Large intestine (tissue), 12 donors: ENCODE measurements at places on chromosomes 7 and 10. TPM values are rescaled to one million over a fixed set of nuclear protein-coding genes. Genes with fewer than 3 reads are reported as not detected.

- no peak for DNase-seq
- H3K4me3 ChIP-seq: no peak overlapping the region
- no peak overlapping the region for H3K27ac ChIP-seq
- peaks cover 3% of the 10 kb centered on the region for H3K36me3 ChIP-seq
Observed at GRCh38 chr7:107322015-107322414, 147.8 kb upstream of the GPR22 start.

DNA sequence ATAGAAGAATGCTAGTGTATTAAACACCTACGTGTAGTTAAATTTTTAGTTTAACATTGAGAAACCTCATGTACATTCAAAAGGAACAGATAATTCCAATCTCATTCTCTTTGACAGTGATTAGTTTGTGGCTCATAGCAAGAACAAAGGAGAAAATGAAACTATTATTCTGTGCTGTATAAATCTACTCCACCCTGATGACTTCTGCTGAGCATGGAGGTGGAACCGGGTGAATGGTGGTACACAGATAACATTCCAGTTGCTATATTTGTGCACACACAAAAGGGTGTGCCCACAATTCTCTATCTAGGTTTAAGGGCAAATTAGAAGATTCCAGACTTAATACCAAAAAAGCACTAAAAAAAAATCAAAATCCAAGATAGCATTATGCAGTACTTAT is 17.0 kb upstream of the RALA start:
- H3K27ac ChIP-seq: no peak overlapping the region
- H3K4me1 ChIP-seq: no peaks in the 10 kb centered on the region
- H3K27me3 ChIP-seq: peaks cover 5% of the 10 kb centered on the region
- no peak for DNase-seq

DNA sequence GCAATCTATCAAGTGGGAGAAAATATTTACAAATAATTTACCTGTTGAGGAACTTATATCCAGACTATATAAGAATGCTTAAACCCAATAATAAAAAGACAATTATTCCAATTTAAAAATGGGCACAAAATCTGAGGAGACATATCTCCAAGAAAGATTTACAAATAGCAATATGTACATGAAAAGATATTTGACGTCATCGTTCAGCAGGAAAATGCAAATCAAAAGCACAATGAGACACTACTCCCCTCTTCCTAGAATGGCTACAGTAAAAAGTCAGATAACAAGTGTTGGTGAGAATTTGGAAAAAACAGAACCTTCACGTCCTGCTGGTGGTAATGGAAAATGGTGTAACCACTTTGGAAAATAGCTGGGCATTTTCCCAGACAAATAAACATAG is 457.0 kb downstream of the DPP6 start:
- H3K27ac ChIP-seq: no peak overlapping the region
- DNase-seq: no peak
- no peaks in the 10 kb centered on the region for H3K36me3 ChIP-seq
- H3K4me3 ChIP-seq: no peak overlapping the region
- H3K4me1 ChIP-seq: no peaks in the 10 kb centered on the region

GRCh38 chr7:135236727-135237126 is 3.1 kb downstream of the STRA8 start:
- no peak for DNase-seq
- no peaks in the 10 kb centered on the region for H3K36me3 ChIP-seq
- no peaks in the 10 kb centered on the region for H3K4me1 ChIP-seq
- no peak overlapping the region for H3K27ac ChIP-seq

- no peak overlapping the region for H3K27ac ChIP-seq
- no peak for DNase-seq
- no peaks in the 10 kb centered on the region for H3K4me1 ChIP-seq
Observed at GRCh38 chr10:74067373-74068352, 69.7 kb downstream of the VCL start.

DNA sequence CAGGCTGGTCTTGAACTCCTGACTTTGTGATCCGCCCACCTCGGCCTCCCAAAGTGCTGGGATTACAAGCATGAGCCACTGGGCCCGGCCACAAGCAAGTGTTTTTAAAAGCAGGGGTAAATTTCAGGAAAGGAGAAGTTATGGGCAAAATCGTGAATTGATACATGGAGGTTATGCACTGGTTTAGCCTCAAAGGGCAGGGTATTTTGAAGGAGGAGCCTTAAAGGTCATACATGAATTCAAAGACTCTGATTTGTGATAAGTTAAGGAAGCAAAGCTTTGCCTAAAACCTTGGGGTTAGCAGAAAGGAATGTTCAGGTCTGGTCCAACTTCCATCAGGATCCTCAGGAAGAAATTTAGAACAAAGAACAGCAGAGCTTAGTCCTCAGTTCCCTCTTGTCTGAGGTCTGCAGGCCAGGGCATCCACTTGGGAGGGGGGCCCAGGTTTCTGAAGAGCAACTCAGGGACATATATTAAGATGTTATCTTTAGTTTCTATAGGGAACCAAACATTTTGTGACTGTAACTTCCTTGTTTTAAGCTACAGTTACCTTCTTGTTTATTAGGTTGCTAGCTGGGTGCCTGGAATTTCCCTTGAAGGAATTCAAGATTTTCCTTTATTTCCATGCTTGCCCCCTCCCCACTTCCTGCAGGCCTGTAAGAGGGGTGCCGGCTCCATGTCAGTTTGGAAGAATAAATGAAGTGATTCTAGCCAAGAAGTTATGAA is 2.8 kb upstream of the REPIN1 start:
- no peak overlapping the region for H3K27ac ChIP-seq
- peaks cover 27% of the 10 kb centered on the region for H3K4me1 ChIP-seq
- peaks cover 8% of the 10 kb centered on the region for H3K36me3 ChIP-seq
- H3K4me3 ChIP-seq: no peak overlapping the region
- no peak for DNase-seq

DNA sequence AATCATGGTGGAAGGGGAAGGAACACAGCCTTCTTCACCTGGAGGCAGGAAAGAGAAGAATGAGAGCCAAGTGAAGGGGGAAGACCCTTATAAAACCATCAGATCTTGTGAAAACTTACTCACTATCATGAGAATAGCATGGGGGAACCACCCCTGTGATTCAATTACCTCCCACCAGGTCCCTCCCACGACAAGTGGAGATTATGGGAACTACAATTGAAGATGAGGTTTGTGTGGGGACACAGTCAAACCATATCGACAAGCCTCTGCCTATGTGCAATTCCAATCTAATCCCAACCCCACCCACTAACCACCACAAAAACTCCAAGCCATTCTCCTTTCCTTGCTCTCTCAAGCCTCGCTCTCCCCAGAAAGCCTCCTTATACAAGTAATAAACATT is 69.2 kb downstream of the TAC1 start:
- H3K36me3 ChIP-seq: no peaks in the 10 kb centered on the region
- H3K4me1 ChIP-seq: peaks cover 9% of the 10 kb centered on the region
- no peak overlapping the region for H3K27ac ChIP-seq
- no peaks in the 10 kb centered on the region for H3K27me3 ChIP-seq
- DNase-seq: no peak
- no peak overlapping the region for H3K4me3 ChIP-seq

DNA sequence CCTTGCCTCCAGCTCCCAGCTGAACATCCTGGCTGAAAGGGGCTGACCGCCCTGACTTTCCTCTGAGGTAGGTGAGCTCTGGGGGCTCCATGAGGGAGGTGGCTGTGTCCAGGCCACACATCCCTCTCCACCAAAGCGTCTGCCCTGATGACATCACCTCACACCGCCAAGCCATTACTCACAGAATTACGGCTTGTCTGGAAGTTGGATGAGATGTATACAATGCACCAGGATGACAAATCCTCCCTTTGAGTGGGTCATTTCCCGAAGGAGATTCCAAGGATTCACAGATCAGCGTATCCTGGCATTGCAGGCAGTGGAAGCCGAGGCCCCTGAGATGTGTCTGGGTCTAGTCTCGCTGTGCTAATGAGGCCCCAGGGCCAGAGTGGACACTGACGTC is 15.1 kb upstream of the RET start:
- H3K36me3 ChIP-seq: no peaks in the 10 kb centered on the region
- no peak for DNase-seq
- no peaks in the 10 kb centered on the region for H3K4me1 ChIP-seq
- H3K4me3 ChIP-seq: no peak overlapping the region

DNA sequence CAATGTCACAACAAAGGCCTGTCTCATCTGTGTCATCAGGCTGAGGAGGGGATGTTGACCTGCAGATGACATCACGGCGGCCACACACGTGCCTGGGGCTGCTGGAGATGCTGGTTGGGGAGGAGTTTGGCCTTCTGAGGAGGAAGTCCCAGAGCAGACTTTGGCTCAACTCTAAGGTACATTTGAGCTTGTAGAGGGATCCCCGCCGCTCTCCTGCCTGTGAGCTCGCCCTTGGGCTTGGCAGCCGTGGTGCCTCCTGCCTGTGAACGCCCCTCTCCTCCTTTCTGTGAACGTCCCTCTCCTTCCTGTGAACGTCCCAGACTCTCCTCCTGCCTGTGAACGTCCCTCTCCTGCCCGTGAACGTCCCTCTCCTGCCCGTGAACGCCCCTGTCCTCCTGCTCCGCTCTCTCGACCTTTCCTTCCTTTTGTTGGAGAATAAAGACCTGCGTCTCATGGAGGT is 176.4 kb downstream of the DNAJB6 start:
- no peaks in the 10 kb centered on the region for H3K27me3 ChIP-seq
- no peak overlapping the region for H3K27ac ChIP-seq
- DNase-seq: no peak
- no peak overlapping the region for H3K4me3 ChIP-seq
- H3K4me1 ChIP-seq: no peaks in the 10 kb centered on the region
- no peaks in the 10 kb centered on the region for H3K36me3 ChIP-seq

- no peak overlapping the region for H3K27ac ChIP-seq
- no peak overlapping the region for H3K4me3 ChIP-seq
- DNase-seq: no peak
- H3K36me3 ChIP-seq: no peaks in the 10 kb centered on the region
- H3K27me3 ChIP-seq: no peaks in the 10 kb centered on the region
- H3K4me1 ChIP-seq: no peaks in the 10 kb centered on the region
Observed at GRCh38 chr7:30968747-30969603, 5.2 kb downstream of the GHRHR start.

- H3K4me1 ChIP-seq: no peaks in the 10 kb centered on the region
- H3K27ac ChIP-seq: no peak overlapping the region
- H3K27me3 ChIP-seq: no peaks in the 10 kb centered on the region
- peak overlapping the region; percentile 63 for H3K4me3 ChIP-seq
- H3K36me3 ChIP-seq: no peaks in the 10 kb centered on the region
Observed at GRCh38 chr10:91907914-91908336, 1.4 kb downstream of the FGFBP3 start.

DNA sequence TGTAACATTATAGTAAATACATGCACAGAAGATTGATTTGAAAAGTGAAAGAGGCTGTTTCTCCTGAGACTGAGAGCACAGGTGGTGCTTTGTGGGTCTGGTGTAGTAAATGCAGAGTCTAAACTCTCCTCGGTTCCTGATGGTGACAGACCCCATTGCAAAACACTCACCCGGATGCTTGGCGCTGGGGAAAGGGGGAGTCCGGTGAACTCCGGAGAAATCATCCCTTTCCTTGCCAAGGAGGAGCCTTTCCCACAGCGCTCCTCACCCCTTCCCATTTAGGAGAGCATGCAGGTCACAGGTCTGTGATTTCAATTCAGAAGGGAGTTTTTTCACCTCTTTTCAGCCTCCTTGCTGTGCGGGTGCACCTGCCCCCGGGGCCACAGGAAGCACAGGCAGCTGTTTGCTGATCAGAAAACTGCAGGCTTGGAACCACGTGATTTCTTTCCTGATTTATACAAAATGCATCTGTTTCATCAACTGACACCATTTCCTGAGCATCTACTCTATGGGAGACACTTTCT is 75.6 kb upstream of the LYZL2 start:
- DNase-seq: no peak
- no peak overlapping the region for H3K27ac ChIP-seq
- no peaks in the 10 kb centered on the region for H3K27me3 ChIP-seq
- no peaks in the 10 kb centered on the region for H3K36me3 ChIP-seq

DNA sequence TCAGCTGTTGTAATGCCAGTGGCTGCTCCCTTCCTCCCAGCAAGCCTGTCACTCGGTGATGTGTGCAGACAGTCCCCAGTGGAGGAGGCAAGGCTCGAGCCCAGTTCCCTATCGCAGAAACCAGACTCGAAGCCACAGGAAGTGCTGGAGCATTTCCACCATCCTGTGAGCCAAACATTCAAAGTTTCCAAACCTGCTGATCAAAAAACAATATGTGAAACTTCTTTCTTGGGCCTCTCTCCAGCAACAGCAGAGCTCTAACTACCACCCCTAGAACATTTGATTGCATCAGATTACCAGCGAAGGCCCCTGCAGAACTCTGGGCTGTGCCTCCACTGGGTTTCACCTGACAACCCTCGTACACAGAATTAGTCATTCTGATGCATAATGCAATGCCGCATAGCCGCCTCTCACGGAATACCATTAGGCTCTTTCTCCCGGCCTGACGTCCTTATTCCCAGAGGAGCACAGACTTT is 94.0 kb downstream of the ELMO1 start:
- H3K27ac ChIP-seq: no peak overlapping the region
- H3K4me1 ChIP-seq: no peaks in the 10 kb centered on the region
- H3K4me3 ChIP-seq: no peak overlapping the region
- DNase-seq: no peak
- no peaks in the 10 kb centered on the region for H3K36me3 ChIP-seq

- no peak overlapping the region for H3K4me3 ChIP-seq
- H3K36me3 ChIP-seq: peaks cover 8% of the 10 kb centered on the region
- H3K27ac ChIP-seq: no peak overlapping the region
- peaks cover 13% of the 10 kb centered on the region for H3K27me3 ChIP-seq
Observed at GRCh38 chr10:119501690-119502089, 40.8 kb downstream of the RGS10 start.

GRCh38 chr7:69217516-69218350 is 380.5 kb upstream of the AUTS2 start:
- no peaks in the 10 kb centered on the region for H3K4me1 ChIP-seq
- no peaks in the 10 kb centered on the region for H3K27me3 ChIP-seq

DNA sequence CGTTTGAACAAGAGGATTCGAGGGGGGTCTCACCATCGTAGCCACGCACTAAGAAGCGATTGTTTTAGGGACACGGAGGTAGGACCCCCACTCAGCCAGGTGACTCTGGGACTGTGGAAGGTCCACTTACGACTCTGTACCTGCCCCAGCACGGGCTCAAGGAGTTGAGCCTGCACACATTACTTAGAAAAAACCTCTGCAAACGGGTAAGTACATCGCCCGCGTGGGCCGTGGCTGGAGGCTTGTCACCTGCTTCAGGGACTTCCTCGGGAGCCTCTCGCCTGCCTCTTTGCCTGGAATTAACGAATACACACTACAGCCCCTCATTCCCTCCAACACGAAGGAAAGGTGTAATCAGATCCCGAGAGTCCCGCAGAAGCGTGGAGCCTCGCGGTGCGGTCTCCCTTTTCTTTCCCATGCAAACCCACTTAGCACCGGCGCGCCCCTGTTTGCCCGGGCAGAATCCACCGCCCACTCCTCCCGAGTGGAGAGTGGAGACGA is 826 bp downstream of the PODXL start:
- peak overlapping the region; percentile 31 for H3K4me3 ChIP-seq
- DNase-seq: peak; percentile 43
- peaks cover 62% of the 10 kb centered on the region for H3K27me3 ChIP-seq
- H3K36me3 ChIP-seq: no peaks in the 10 kb centered on the region

Gene CNOT4
- 18.8 TPM for polyA plus RNA-seq

Gene SH2D4B
- 0.01 TPM for polyA plus RNA-seq

Gene SNX8
- polyA plus RNA-seq: 50.8 TPM

Gene GPR26
- 0.16 TPM for polyA plus RNA-seq
